ENCODE measurements at places on chromosomes 4 and X.

DNA sequence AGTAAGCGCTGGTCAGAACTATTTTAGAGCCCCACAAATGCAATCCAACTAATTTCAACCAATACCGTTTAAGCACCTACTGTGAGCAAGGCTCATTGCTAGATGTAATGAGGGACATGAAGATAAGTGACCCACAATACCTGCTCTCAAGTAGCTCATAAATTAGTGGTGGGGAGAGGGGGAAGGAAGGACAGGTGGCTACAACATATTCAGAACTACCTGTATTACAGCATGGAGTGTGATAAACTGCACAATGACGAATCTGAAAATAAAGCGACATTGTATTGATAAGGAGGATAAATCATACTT is 311.6 kb upstream of the DIAPH2 start:
- no peak for DNase-seq

- DNase-seq, result no peak
Measured at GRCh38 chrX:53429755-53430154, 4.4 kb downstream of the HSD17B10 start.

GRCh38 chr4:15714646-15715435 is 12.0 kb downstream of the BST1 start:
- DNase-seq, result no peak

DNA sequence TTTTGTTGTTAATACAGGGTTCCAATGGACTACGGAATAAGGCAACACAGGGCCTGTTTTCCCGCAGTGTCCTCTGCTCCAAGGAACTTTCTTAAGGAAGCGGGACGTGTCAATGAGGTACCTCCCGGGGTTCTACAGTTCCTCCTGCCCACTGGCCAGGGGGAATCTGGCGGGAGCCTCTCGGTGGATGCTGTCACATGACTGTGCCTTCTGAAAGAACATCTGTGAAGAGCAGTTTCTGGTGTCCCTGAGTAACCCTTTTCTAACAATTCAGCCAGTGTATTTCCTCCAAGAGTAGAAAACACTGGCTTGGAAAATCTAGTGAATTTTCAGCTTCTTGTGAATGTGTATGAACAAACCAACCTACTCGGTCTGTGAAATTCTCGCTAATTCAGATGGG is 32.7 kb downstream of the MFAP3L start:
- no peak for DNase-seq

DNA sequence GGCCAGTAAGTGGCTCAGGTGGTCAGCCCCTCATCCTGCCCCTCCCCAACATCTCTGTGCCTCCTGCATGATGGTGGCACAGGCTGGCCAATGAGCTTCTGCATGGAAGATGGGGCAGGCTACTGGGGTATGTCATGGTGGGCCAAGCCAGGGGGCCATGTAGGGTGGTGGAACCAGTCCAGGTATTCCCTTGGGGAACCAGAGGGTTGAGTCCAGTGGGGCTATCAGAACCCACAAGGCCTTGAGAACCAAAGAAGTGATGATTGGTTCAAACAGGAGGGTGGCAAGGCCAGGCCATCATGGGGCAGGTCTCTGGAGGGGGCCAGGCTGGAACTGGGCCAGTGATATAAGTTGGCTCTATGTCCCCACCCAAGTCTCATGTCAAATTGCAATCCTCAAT is 18.8 kb upstream of the PPP2R2C start:
- no peak for DNase-seq

DNA sequence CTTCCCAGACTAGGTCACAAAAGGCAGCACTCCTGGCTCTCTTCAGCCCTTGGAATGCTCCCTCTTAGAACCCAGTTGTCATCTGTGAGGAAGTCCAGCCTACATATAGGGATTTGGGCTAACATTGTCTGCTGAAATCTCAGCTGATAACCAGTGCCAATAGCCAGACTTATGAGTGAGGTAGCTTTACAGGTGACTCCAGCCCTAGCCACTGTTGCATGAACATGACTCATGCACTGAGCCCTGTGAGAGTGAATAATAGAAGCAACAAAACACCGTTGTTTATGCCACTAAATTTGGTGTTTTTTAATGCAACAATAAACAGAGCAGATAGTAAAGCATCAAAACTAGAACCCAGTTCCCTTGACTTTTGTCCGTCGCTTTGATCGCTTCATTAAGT is 433.2 kb downstream of the STIM2 start:
- DNase-seq, result no peak

GRCh38 chr4:158775091-158775651 is 6.3 kb downstream of the FNIP2 start:
- no peak for DNase-seq

- DNase-seq, result no peak
Measured at GRCh38 chrX:14930663-14931062, 57.4 kb downstream of the MOSPD2 start.

DNA sequence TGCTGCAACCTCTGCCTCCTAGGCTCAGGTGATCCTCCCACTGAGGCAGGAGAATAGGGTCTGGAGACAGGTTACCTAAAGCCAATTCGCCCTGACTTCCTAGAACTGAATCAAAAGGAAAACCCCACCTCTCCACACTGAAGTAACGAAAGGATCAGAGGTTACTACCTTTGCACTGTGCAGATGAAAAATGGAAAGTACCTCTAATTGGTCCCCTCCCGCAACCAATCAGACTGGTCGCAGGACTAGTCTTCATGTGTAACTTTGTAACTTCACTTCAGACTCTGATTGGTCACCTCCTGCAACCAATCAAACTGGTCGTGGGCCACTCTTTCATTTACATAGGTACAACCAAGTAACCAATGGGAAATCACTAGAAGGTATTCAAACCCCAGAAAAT is 61.1 kb downstream of the ATXN3L start:
- no peak for DNase-seq

GRCh38 chrX:7090641-7091040 is 56.9 kb upstream of the STS start:
- no peak for DNase-seq

DNA sequence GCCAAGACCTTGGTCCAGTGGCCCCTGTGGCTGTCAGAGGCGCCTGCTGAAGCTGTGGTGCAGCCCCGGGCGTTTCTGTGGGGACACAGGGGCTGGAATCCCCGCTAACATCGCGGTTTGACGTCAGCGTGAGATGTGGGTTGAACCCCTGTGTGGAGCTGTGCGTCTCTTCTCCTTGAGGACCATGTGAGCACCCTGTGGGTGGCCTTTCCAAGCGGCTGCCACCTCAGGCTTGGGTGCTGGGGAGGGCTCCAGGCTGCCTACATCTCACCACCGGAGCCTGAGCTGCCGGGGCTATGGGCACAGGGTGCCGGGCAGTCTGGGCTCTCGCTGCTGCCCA is 27.7 kb downstream of the UVSSA start:
- DNase-seq, result no peak

GRCh38 chr4:159526172-159526571 is 423.3 kb downstream of the RAPGEF2 start:
- DNase-seq, result no peak

GRCh38 chrX:53294024-53294648 is 12.8 kb upstream of the IQSEC2 start:
- DNase-seq, result no peak

- DNase-seq, result no peak
Measured at GRCh38 chrX:151543706-151544105, 19.8 kb upstream of the PASD1 start.

- no peak for DNase-seq
Measured at GRCh38 chrX:41189156-41189555, 103.9 kb downstream of the USP9X start.

DNA sequence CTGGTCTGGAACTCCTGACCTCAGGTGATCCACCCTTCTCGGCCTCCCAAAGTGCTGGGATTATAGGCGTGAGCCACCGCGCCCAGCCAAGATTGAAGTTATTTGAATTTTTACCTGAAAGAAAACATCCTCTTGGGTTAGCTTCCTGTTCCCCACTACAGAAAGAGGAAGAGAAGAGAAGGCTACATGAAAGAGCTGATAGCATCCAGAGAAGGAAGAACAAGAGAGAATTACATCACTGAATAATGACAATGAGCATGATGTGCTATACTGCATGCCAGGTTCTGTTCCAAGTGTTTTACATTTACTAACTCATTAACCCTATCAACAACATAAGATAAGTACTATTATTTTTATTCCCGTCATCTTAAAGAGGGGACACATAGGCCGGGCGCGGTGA is 11.5 kb upstream of the TBC1D1 start:
- DNase-seq, result no peak

DNA sequence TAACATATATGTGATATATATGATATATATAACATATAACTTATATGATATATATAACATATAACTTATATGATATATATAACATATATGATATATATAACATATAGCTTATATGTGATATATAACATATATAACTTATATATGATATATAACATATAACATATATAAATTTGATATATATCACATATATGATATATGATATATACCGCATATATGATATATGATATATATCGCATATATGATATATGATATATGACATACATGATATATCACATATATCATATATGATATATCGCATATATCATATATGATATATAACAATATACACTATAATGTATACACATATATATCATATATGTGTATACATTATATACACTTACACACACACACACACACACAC is 114.3 kb downstream of the ELOVL6 start:
- no peak for DNase-seq

- DNase-seq, result no peak
Measured at GRCh38 chrX:155086202-155086840, 15.0 kb downstream of the BRCC3 start.

- DNase-seq, result no peak
Measured at GRCh38 chr4:149605601-149606378, 209.9 kb downstream of the IQCM start.

GRCh38 chr4:188220006-188220405 is 80.8 kb downstream of the TRIML1 start:
- no peak for DNase-seq

- no peak for DNase-seq
Measured at GRCh38 chrX:49120091-49120490, 3.4 kb downstream of the GPKOW start.

DNA sequence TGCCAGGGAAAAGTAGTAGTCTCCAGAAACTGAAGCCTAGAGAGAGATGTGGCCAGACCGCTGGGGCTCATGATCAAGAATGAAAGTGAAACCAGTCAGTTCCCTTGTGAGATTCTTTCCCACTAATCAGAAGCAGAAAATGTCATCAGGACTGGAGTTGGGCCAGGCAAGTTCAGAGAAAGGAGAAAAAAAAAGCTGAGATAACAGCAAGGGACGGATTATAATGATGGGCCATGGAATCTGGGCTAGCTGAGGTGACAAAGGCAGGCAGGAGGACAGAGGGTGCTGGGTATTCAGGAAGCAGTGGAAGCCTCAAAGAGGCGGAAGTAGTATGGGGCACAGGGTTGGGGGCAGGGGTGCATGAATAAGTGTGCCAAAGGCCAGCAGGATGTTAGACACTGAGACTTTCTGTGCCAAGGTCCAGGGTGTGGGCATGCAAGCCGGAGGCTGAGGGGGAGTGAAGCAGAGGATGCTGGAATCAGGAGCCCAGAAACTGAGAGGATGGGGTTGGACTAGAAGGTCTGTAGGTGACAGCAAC is 2.5 kb downstream of the CXorf38 start:
- DNase-seq, result no peak

GRCh38 chrX:45322382-45322781 is 121.7 kb upstream of the DIPK2B start:
- DNase-seq, result no peak

GRCh38 chrX:12229986-12230385 is 91.7 kb downstream of the FRMPD4 start:
- no peak for DNase-seq

DNA sequence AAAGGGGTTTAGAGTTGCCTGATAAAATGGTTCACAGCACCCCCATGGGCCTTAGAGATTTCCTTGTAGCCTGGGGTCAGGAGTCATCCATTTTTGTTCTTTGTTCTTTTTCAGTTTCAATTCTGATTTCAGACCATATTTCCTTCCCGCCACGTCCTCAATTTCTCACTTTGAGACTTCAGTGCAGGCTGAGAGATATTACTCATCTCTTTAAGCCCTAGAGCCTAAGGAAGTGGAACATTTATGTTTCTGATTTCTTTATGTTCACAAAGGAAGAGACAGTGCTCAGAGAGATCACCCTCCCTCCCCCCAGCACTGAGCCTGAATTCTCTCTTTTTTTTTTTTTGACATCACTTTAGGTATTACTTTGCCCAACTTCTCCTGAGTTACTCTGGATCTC is 56.3 kb downstream of the MSN start:
- DNase-seq, result no peak

DNA sequence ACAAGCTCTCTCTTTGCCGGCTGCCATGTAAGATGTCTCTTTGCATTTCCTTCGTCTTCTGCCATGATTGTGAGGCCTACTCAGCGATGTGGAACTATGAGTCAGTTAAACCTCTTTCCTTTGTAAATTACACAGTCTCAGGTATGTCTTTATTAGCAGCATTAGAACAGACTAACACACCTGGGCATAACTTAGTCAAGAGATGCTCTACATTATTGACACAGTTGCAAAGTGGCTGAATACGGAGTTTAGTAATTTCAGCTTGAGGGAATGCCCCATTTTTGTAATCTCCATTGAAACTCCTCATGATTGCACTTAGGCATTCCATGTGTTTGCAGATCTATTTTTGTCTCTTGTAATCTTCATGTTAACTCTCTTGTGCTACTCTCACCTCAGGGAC is 299.5 kb upstream of the HAND2 start:
- DNase-seq, result no peak

GRCh38 chrX:136055651-136056221 is 70.5 kb downstream of the SLC9A6 start:
- DNase-seq, result no peak

DNA sequence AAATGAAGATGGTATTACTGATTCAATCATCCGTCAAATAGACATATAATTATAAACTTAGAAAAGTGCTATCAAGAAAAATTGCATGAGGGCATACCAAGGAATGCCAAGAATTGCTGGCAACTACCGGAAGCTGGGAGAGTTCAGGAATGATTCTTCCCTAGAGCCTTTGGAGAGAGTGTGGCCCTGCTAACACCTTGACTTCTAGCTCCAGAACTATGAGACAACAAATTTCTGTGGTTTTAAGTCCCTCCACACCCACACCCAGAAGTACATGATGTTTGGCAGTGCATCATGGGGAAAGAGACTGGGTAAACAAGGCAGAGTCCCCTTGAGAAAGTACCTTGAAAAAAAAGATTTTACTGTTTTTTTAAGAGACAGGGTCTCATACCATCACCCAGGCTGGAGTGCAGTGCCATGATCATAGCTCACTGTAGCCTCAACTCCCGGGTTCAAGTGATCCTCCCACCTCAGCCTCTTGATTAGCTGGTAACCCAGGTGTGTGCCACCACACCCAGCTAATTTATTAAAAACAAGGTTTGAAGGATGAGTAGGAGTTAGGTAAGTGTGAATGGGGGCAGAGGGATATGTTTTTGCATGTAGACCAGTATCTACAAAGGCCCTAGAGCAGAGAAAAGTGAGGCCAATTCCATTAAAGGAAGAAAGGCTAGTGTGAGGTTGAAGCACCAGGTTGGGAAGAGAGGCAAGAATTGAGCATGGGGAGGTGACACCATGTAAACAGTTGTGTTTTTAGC is 53.1 kb downstream of the GSX2 start:
- no peak for DNase-seq

DNA sequence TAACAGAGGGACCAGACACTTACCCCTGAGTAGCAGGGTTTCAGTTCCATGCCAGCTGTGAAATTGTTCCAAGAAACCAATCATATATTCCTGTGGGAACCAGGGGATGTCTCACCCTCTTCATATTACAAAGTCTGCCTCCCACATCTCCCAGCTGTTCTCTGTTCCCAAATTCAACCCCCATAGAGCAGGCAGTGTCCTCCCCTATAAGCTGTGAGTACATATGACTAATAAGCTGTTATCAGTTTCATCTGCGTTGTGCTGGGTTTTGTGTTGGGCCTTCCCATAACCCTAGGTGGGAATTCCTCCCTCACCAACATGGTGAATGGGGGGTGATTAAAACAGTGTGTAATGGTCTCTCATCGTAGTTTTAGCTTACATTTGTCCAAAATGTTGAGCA is 41.0 kb downstream of the CEP44 start:
- DNase-seq, result no peak
